ENCODE measurements at places on chromosomes 7 and 10.

- no peak for DNase-seq
Measured at GRCh38 chr10:10032991-10033390, 984.7 kb upstream of the CELF2 start.

GRCh38 chr7:79622781-79623180, 169.3 kb upstream of the MAGI2 start:
- no peak for DNase-seq

GRCh38 chr7:1056785-1057410, 12.6 kb downstream of the GPR146 start:
- no peak for DNase-seq

DNA sequence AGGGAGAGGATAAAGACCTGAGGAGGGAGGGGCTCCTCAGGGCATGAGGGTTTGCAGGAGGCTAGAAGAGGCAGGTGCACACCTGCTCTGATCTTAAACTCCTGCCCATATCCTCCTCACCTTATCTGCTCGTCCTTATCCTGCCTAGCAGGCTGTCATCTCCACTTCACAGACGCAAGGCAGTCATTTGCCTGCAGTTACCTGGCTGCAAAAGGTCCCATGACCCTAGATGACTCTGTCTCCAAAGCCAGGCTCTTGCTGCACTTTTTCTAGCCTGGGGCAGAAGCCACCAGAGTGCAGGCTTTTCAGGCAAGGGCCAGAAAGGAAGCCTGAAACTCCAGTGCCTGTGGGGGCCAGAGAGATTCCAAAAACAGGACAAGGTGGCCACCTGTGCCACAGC, 1.7 kb upstream of the ZNF853 start:
- DNase-seq, result no peak

DNA sequence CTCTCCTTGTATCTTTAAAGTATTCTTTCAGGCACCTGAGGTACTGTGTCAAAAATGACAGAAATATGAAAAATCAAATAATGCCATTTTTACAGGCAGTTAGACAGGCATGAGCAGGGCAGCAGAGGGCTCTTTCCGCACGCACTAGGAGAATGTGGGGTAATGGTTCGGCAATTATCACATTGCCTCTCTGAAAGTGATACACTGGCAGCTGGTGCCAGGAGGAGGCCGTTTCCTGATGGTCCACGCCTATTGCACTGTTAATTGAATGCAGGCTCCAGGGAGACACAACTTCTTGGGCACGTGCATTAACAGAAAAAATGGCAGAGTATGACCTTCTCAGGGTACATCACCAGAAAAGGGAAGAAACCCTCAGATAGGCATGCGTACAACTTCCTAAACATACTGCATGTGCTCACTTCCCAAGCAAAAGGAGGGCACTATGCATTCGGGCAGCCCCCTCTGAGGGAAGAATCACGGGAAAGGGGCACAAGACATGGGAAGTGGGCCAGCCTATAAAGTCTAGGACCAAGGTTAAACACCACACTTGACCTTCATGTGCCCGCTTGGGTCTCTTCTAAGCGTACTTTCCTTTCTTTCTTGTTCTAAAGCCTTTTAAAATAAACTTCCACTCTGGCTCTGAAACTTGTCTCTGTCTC, 161.7 kb downstream of the TNS3 start:
- DNase-seq, result no peak

DNA sequence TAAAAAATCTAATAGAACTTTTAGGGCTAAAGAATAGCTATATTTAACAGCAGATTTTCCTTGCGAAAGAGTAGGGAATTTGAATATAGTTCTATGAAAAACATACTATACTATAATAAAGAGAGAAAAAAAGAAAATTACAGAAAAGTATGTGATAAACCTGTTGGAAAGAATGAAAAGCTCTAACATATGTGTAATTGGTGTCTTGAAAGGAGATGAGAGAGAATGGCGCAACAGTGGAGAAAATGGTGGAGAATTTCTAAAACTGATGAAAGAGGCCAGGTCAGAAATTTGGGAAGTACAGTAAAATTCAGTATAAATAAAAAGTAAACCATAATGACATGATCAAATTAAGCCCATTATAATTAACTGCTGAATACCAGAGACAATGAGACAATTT, 20.8 kb upstream of the CACNA2D1 start:
- DNase-seq, result no peak
